ENCODE measurements at places on chromosomes 7 and 10.

DNA sequence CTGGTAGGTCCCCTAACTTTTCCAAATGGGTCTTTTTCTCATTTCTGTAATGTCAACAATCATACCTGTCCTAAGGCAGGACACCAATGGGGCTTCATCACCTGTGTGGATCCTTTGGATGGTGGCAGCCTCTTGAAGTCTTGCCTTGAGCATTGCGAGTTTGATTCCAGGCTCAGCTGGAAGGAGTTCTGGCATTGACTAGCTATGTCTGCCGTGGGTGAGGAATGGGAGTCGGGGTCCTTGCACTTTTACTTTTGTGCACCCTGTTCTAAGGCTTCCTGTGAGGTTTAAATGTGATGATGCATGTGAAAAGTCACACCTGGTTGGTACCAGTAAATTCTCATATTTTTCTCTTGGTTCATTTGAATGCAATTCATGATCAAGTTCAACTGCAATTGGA lies 55.9 kb upstream of the CTBP2 start:
- DNase-seq: no peak

DNA sequence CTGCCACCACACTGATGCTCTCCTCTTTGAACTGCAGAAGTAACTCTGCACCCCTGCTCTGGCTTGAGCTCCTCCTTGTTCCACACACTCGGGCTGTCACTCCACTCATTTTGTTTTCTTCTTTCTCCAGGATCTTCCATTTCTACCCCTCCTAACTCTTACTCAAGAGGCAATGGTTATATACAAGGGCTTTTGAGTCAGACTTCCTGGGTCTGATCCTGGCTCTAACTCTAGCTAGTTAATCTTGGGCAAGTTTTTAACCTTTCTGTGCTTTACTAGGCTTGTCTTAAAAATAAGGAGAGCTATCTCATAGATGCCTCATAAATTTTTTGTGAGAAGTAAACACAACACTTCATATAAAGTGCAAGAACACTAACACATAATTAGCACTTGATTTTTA lies 45.3 kb upstream of the GNAI1 start:
- no peak for DNase-seq

- DNase-seq: no peak
Measured at GRCh38 chr7:106068986-106069385, 43.1 kb downstream of the SYPL1 start.

GRCh38 chr7:40658729-40659128 lies 523.9 kb downstream of the SUGCT start:
- DNase-seq: no peak

- no peak for DNase-seq
Measured at GRCh38 chr7:153641199-153641598, 411.0 kb upstream of the DPP6 start.

DNA sequence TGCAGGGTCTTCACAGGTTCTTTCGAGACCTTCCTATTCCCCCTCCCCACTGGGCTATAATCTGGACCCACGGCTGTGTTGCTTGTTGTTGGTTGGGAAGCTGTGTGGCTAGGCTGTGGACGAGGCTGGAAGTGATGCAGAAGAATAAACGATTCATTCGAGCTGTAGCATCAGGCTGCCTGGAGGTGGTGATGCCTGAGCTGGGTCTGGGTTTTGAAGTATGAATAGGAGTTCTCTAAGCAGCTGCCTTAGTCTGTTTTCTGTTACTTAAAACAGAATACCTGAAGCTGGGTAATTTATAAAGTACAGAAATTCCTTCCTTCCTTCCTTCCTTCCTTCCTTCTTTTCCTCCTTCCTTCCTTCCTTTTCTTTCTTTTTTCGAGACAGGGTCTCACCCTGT lies 126.5 kb upstream of the ZEB1 start:
- no peak for DNase-seq

Measured in activated CD4-positive, alpha-beta T cell treated with anti-CD3 and anti-CD28 coated beads, Interleukin-2, amount 10 ng/mL, durations not matched to agents 24 days and 14 days (primary cell).